ENCODE measurements at places on chromosomes 1 and 21.

GRCh38 chr1:27634985-27635367, at the start of gene FGR:
TSS of gene FGR (minus strand) at chr1:27635185. CDS start at chr1:27623916, 11,269 bp downstream.
- DNase-seq = no peak

GRCh38 chr1:41515131-41515678, 30.7 kb upstream of the EDN2 start:
- DNase-seq = no peak

DNA sequence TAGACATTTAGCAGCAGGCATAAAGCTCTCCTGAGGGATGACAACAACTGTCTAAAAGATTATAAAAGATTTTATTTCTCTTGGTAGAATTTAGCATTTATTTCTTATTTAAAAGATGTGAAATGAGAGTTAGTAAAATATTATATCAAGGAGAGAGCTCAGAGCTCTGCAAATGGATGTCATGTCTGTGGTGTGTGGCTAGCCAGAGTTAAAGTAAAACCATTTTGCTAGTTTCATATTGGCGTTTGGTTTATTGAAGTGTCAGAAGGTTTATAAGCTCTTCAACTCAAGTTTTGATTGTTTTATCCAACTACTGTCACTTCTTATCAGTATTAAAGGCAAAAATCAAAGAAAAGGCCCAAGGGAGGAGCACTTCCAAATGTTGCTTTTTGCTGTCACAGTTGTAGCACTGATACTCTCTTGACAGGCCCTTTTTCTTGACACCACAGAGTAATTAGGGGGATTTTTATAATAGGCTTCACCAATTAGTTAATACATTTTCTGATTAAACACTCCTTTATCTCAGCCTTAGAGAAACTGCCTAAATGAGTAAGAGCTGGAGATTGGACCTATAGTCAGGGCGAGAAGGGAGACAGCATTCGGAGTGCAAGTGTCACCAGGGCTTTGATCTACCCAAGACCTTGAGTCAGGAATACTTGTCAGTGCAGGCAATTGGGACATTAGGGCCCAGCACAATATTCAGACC, 233.9 kb downstream of the PTBP2 start:
- no peak for DNase-seq

DNA sequence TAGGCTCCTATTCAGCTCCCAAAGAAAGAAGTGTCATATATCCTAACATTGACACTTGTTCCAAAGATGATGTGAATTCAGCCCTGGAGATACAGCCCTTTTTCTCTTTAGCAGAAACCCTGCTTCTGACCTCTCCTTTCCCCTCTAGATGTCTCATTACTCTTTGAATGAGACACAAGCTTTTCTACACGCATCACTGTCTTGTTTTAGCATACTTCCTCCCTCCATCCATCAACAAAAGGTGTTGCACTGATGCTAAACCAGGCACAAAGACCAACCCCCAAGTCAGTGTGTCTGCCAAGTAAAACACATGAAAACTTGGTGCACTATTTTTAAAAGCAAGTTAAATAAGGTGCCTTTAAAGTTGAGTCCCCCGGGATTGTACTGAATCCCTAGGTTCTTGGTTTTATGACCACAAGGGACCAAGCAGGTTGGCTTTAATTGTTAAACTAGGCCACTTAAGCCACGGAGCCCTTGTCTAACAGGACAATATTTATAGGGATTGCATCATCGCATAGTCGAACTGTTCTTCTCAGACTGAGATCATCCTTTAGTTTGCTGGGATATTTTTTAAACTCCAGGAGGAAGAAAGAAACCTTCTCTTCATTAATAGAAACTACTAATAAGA, 101.0 kb upstream of the GUCA2B start:
- DNase-seq = no peak

DNA sequence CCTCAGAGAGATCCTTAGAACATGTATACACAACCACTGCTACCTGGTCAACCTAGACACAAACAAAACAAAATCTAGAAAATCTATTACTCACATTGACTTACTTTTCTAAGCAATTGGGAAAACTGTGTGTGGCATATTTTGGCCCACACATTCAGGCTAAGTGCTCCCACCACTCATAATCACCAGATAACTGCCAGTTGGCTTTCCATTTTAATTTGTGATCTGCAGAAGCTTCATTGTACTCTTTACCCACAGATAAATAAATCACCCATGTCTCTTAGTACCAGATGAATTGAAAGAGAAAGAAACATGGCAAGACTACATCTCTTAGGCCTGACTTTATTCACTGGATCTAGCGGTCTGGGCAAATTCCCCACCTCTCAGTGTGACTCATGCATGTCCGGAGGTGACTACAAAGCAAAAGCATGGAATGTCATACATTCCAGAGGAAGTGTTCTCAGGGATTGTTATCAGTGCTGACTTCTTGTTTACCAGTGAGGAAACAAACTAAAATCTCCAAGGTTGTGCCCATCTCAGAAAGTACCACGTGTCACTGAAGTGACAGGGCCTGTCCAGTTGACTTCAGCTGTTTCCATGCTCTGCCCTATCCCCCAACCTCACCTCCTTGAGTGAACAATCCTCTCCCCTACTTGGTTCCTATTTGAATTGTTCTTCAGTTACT, 52.4 kb upstream of the BCL10 start:
- no peak for DNase-seq

- no peak for DNase-seq
Measured at GRCh38 chr1:3948344-3948743, 48.3 kb upstream of the C1orf174 start.

- DNase-seq = no peak
Measured at GRCh38 chr1:153818876-153819275, 43.7 kb downstream of the SLC27A3 start.

GRCh38 chr1:23882746-23883145, 14.7 kb upstream of the FUCA1 start:
- DNase-seq = no peak

- no peak for DNase-seq
Measured at GRCh38 chr1:29669158-29669871, 433.0 kb downstream of the PTPRU start.

DNA sequence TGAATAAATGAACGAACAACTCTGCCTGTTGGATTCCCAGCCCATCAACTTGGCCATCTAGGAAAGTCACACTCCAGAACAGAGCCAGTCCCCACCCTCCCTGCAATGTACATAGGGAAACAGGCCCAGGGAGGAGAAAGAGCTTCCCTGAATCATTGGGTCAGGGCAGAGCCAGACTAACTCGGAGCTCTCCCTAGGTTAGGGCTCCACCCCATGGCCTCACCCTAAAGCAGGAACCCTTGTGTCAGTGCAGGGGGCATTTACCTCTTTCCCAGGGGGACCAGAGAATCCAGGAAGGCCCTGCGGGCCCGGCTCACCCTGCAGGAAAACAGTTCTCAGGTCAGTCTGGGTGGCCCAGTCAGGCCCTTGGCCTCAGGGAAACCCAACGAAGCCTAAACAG, 11.6 kb downstream of the COL9A2 start:
- no peak for DNase-seq

DNA sequence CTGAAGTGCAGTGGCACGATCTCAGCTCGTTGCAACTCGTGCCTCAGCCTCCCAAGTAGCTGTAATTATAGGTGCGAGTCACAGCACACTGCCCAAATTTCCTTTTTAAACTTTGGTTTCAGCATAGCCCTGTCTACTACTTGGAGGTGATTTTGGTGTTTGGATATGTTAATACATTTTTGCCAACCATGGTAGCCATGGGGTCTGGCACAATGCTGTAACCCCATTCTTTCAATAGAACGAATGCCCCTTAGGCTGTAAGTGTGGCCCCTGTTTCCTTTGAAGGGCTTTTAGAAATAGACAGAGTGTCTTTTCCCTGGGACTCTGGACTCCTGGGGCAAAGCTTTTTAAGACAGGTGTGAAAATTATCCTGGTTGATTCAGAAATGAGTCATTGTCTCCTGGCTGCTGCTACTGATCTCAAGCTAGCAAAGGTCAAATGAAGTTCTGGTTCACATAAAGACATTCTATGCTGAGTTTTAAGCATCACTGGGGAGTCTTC, 141.1 kb upstream of the RUNX1 start:
- DNase-seq = no peak

DNA sequence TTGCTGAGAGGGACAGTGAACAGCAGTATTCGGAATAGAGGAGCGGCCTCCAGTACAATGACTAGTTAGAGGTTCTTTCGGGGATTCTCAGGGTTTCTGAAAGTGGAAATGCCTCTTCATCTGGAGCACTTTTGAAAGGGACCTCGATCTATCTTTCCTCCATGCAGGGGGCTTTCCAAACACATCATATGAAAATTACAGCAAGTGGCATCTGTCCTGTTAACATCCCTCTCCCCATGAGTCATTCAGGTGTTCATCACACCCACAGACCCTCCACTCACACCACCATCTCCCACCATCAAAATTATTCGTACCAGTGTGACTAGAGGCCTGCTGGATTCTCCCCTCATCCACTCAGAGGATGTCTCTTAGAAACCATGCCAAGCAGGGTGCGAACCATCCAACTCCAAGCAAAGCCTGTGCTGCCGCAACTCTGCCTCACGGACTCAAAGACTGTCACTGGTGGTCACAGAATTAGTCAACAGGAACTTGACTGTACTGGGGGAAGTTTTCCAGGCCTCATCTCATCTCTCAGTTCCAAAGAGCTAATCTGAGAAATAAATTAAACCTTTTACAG, 211.1 kb downstream of the MRPL39 start:
- DNase-seq = no peak

DNA sequence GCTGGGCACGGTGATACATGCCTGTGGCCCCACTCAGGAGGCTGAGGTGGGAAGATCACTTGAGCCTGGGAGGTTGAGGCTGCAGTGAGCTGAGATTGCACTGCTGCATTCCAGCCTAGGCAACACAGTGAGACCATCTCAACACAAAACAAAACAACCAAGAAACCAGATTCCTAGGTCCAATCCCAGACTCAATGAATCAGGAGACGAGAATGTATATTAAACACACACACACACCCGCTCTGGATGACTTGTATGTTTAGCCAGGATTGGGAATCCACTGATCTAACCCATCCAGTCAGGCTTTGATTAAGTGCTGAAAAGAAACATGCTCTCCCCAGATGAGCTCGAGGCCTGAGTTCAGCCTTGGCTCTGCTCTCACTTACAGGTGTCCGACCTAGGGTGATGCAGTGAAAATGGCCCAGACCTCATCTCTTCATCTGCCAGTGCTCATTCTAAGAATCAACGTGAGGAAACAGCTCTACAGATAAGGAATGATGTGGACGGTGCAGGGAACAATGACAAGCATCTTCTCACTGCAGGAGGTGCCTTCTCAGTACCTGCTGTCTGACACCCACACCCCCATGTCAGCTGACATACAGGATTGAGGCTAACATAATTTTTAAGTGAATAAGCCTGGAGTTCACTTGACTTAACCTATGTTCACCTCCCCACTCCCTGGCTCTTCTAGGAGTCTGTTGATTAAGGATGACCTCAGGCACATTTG, 15.3 kb upstream of the SRSF4 start:
- DNase-seq = no peak

GRCh38 chr1:19444296-19445021, 40.9 kb downstream of the CAPZB start:
- DNase-seq = no peak

GRCh38 chr1:214193691-214194090, 87.3 kb upstream of the SMYD2 start:
- DNase-seq = no peak

DNA sequence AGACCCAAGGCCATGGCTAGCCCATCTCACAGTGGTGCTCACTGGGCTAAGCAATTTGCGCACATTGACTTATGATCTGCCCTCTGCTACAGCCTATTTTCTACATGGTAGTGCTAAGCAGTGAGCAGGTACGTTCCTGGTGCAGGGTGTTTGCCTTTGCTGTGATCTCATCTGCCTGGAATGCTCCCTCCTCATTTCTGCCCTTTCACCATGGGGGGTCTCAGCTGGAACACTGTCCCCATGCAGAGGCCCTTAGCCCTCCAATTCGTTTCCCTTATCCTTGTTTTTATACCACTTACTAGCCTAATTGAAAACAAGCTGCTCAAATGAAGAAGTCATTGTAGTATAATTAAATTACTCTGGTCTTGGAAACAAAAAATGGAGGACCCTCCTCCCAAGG, 2.0 kb upstream of the B3GALT5 start:
- no peak for DNase-seq

DNA sequence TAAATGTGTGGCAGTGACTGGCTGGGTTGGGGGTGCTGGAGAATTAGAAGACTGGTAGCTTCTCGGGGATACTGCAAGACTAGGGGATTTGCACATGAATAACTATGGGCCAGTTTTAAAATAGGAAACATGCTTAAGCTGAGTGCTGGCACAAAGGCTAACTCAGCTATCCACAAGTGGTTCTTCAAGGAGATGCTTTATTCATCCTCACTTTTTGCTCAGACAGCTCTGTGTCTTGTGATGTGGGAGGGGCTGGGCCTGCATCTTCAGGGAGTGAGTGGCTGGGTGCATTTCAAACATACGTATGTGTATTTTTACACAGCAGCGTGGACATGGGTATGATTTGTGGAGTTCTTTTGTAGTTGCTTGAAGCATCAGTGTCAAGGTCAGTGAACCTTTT, 2.3 kb downstream of the COQ8A start:
- no peak for DNase-seq

- DNase-seq = no peak
Measured at GRCh38 chr21:14572204-14572780, 26.2 kb upstream of the SAMSN1 start.

- DNase-seq = no peak
Measured at GRCh38 chr1:161037661-161038522, 872 bp downstream of the TSTD1 start.

DNA sequence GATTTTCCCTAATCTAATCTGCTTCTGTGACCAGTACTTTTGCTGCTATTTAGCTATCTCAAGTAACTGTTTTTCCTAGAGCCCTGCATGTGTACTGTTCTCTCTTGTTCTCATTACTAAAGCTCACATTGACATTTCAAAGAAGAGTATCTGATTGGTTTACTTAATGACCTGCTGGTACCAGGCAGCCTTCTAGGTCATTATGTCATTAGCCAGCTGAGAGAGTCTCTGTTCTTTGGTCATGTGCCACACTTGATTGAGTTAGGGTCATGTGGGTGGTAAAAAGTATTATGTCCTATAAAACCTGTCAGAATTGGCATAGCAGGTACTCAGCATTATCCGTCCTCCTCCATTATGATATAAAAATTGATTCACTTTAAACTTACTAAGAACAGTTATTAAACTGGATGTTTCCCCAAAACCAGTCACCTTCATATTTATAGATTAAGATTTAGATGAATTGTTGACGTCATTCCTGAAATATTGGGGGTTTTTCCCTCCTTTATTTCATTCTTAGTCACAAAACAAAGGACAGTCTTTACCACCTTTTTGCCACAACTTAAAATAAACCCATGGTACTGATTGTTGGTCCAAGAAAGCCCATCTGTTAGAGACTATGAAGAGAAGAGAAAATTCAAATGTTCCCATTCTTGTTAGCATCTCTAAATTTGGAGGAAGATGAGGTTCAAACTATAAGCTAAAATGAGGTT, 22.2 kb downstream of the FNDC5 start:
- no peak for DNase-seq

GRCh38 chr1:155205035-155205434, 2.7 kb downstream of the THBS3 start:
- DNase-seq = no peak

All from activated CD8-positive, alpha-beta memory T cell treated with anti-CD3 and anti-CD28 coated beads for 1 hour (primary cell).